ENCODE measurements at places on chromosomes 11 and 22. TPM values are rescaled to one million over a fixed set of nuclear protein-coding genes. Genes with fewer than 3 reads are reported as not detected.

GRCh38 chr22:38713921-38714320 lies 8.2 kb downstream of the GTPBP1 start:
- DNase-seq = no peak

The MAP6 gene
- total RNA-seq = 3.9 TPM

- DNase-seq = no peak
Observed at GRCh38 chr11:15863411-15863810, 492.9 kb downstream of the SOX6 start.

DNA sequence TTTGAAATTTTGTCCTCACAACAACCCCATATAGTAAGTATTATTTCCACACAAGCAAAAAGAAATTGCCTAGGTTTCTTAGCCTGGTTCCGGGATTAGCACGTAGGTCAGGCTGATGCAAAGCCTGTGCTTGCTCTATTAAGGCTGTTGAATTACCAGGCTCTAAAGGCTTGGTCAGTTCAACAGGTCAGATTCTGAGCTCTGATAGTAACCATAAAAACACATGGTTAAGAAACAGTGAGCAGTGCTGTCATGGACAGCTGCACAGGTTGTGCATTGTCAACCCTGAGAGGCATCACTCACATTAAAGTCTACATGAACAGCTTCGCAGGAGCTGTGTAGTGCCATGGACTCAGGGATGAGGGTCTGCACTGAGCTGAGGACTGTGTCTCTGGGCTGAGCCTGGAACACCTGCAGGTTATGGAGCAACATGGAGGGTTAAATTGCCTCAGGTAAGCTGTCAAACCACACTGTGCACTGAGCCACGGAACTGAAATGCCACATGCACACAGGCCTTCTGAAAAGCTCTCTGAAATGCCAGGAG lies 98.0 kb downstream of the PIWIL4 start:
- no peak for DNase-seq

Measured in astrocyte (in vitro differentiated cells and primary cell).